Muscle of arm (tissue), 14 donors: ENCODE measurements at places on chromosomes 3 and 15. TPM values are rescaled to one million over a fixed set of nuclear protein-coding genes. Genes with fewer than 3 reads are reported as not detected.

The SENP2 gene
- polyA plus RNA-seq, result 39.7 TPM

The LYZL4 gene
- polyA plus RNA-seq, result not detected

The FOXB1 gene
- polyA plus RNA-seq, result not detected

The HIGD1A gene
- polyA plus RNA-seq, result not detected

The FEZF2 gene
- polyA plus RNA-seq, result not detected

DNA sequence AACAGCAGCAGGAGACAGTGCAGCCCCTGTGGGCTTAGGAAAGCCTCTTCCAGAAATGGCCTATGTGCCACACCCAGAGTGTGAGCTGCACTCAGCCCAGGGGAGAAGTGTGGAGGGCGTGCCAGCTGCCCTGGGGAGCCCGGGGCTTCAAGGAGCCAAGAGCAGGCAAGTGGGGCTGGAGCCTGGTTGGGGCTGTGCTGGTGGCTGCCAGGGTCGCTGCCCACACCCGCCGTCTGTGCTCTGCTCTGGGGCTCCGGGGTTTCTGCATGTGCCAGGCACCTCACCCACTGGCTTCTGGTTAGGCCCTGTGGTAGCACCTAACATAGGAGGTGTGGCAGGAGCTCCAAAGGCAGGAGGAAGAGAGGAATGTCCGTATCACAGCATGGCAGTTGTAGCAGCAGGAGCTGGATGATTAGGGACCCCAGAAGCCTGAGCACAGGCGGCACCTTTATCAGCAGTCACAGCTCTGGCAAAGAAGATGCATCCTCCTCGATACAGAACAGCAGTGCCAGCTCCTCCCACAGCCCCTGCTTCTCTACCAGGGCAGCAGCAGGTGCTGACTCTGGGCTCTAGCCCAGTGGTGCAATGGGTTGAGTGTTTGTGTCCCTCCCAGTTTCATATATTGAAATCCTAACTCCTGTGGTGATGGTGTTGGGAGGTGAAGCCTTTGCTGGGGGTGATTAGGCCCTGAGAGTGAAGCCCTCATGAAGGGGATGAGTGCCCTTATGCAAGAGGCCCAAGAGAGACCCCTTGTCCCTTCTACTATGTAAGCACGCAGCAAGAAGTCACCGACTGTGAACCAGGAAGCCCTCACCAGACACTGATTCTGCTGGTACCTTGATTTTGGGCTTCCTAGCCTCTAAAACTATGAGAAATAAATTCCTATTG, 70.0 kb upstream of the KLF13 start:
- no peak for DNase-seq

- DNase-seq, result no peak
These were observed 7.3 kb downstream of the NTRK3 start for GRCh38 chr15:88249220-88249619.

- no peak for DNase-seq
These were observed 1.4 kb downstream of the NDUFB4 start for GRCh38 chr3:120597445-120598049.

DNA sequence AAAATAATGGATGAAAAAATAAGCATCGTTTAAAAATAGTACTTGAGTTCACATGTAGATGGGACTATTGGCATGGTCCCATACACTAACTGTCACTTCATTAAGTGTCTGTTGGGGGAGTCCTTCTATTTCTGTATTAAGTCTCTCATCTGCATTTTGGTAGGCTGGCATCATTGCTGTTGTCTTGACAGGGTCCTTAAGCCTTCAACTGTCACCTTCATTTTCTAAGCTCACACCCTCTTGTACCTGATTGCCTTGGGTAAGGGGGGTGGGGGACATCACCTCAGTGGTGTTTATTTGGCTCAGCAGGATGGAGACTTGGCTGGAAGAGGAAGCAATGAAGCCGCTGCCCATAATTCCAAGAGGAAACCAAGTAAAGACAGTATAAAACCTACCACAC, 202.0 kb upstream of the VEPH1 start:
- no peak for DNase-seq

- DNase-seq, result peak; percentile 57
These were observed 138.2 kb upstream of the HACD2 start for GRCh38 chr3:123723070-123723469.
